ENCODE measurements at places on chromosomes 5 and 9.

GRCh38 chr5:82798676-82799075, 278.5 kb downstream of the TMEM167A start:
- no peak for DNase-seq

- DNase-seq = no peak
Observed at GRCh38 chr5:93601071-93601801, 18.2 kb downstream of the NR2F1 start.

- DNase-seq = peak; percentile 65
Observed at GRCh38 chr5:139394123-139394653, 716 bp downstream of the PROB1 start.

DNA sequence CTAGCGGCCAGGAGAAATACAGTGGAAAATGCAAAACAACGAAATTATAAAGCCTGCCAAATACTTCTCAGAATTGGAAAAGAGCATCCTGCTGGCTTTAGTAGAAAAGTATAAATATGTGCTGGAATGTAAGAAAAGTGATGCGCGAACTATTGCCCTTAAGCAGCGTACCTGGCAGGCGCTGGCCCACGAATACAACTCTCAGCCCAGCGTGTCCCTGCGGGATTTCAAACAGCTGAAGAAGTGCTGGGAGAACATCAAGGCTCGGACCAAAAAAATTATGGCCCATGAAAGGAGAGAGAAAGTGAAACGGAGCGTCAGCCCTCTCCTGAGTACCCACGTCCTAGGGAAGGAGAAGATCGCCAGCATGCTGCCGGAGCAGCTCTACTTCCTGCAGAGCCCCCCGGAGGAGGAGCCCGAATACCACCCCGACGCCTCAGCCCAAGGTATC, 15.0 kb downstream of the MSANTD3 start:
- no peak for DNase-seq

DNA sequence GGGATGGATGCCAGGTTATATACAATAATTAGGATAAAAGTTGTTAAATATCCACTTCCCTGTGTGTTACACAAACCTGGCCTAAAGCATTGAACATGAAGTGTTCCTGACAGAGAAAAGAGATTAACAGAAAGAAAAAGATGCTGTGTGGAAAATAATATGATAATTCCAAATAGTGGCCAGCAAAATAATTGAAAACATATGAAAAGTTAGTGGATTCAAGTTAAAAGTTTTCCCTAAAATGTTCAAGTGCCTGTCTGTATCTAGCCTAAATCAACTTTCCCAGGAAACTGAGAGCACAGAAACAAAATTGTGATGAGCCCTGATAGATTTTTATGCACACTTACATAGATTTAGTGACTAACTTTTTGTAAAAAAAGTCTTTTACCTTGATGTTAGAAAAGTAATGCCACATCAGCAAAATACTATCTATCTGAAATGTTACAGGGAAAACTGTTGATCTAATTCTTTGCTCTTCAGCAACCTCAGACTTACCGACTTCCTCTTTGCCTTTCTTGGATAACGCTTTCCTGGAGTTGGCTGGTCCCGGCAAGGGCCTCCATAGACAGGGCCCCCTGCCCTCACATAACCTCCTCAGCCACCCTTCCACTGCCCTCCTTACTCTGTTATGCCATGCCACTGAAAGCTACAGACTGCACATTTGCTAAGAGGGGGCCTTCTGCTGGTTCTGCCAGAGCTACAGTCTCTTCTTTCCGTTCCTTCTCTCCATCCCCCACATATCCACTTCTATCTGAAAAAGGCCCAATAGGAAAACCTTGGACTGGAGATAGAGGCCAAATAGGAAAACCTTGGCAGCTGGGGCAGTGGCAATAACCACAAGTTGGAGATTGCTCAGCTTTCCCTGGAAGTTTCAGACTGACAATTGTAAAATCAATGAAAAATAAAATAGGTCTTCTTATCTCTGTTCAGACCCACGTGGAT, 44.4 kb downstream of the ZNF474 start:
- no peak for DNase-seq

- no peak for DNase-seq
Observed at GRCh38 chr9:74935008-74935407, 17.7 kb downstream of the C9orf40 start.

GRCh38 chr5:142686210-142686734, 382 bp upstream of the FGF1 start:
- no peak for DNase-seq

- no peak for DNase-seq
Observed at GRCh38 chr5:2143088-2143487, 260.4 kb upstream of the IRX4 start.

All from CD4-positive, alpha-beta T cell treated with Interleukin-10 for 1 hour (primary cell).